ENCODE measurements at places on chromosomes 5 and 9. TPM values are rescaled to one million over a fixed set of nuclear protein-coding genes. Genes with fewer than 3 reads are reported as not detected.
A peak's percentile ranks its signal among the peaks of the same experiment; 100 is the strongest.

DNA sequence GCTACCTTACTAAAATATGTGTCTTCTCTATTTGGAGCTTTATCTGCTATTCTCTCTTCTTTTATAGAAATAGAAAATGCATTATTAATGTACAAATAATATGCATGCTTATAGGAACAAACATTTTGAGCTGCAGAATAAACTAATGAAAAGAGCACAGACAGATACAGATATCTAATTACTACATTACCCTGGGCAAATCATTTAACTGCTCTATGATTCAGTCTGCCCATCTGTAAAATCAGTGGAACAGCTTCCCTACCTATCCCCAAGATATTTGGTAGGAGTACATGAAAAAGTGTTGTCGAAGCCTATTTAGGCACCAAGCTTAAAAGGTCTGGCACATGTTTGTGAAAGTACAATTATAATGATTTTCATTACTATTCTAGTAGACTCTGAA is 166.3 kb downstream of the EFNA5 start:
- no peak for DNase-seq

The SCGB3A1 gene
- total RNA-seq: not detected

The NR2F1-AS1 gene
- total RNA-seq: 29.2 TPM

The GCNT4 gene
- total RNA-seq: not detected

The PCDHGA8 gene
- 1.6 TPM for total RNA-seq

The NUTM2F gene
- total RNA-seq: not detected

The ADAMTS16 gene
- total RNA-seq: 3.4 TPM

The GLRA1 gene
- not detected for total RNA-seq

- DNase-seq: peak; percentile 43
These were observed 10.4 kb upstream of the PCDHGC3 start for GRCh38 chr5:141465351-141465750.

The IFNA21 gene
- total RNA-seq: not detected

The SH2D3C gene
- total RNA-seq: 0.29 TPM

DNA sequence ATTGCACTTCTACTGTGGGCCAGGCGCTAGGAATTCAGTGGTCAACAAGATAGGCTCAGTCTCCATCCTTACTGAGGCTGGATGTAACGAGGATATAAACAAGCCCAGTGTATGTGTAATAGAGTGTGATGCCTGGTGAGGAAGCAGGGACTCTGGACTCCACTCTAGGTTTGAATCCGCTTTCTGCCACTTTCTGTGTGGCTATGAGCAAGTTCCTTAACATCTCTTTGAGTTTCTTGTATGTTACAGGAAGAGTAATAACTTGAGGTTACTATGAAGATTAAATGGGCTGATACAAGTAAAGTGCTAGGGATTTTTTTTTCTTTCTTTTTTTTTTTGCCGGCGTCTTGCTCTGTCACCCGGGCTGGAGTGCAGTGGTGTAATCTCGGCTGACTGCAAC is 12.4 kb downstream of the DOCK2 start:
- no peak for DNase-seq

DNA sequence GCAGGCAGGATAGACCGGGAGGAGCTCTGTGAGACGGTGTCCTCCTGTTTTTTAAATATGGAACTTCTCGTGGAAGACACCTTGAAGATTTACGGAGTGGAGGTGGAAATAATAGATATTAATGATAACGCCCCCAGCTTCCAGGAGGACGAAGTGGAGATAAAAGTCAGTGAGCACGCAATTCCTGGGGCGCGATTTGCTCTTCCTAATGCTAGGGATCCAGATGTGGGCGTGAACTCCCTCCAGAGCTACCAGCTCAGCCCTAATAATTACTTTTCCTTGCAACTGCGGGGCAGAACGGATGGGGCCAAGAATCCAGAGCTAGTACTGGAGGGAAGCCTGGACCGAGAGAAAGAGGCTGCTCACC is 621 bp downstream of the PCDHGA11 start:
- no peak for DNase-seq

The NDST1 gene
- 18.5 TPM for total RNA-seq

- DNase-seq: no peak
These were observed 23.1 kb upstream of the QSOX2 start for GRCh38 chr9:136268735-136269134.

The CCDC112 gene
- 8.4 TPM for total RNA-seq

- DNase-seq: peak; percentile 74
These were observed 81.4 kb upstream of the RANBP6 start for GRCh38 chr9:6096821-6097220.

The OTP gene
- under 0.01 TPM for total RNA-seq

DNA sequence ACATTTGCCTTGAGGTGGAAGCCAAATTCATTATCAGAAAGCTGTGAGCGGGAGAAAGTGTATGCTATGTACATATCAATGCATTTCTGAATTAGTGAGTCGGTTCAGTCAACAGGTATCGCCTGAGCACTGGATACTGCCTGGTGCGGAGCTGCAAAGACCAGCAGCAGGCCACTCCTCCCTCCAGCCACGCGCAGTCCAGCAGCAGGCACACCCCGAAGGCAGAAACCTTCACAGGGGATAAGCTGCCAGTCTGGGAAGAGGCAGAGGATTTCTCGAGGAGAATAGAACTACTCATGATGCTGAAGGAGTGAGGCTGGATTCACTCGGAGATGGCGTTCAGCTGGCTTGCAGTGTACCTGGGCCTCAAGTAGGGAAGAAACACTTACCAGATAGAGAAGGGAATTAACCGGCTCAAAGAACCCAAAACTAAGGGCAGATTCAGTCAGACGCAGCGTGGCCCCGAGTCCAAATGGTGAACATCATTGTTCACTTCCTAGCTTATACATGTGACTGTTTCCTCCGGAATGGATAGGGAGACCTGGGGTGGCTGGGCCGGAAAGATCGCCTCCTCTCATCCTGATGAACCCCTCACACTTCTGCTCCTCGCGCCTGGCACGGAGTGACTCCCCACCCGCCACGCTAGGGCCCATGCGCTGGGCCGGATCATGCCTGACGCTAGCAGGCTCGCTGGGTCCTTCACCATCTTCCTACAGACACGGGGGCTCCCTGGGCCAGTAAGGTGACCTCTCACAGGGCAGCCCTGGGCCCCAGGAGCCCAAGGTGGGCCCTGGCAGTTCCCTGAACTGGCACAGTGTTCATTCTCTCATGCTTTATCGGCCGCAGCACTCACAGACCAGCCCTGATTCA is 78.1 kb upstream of the SPATA31C2 start:
- no peak for DNase-seq

The C5orf46 gene
- 0.36 TPM for total RNA-seq

DNA sequence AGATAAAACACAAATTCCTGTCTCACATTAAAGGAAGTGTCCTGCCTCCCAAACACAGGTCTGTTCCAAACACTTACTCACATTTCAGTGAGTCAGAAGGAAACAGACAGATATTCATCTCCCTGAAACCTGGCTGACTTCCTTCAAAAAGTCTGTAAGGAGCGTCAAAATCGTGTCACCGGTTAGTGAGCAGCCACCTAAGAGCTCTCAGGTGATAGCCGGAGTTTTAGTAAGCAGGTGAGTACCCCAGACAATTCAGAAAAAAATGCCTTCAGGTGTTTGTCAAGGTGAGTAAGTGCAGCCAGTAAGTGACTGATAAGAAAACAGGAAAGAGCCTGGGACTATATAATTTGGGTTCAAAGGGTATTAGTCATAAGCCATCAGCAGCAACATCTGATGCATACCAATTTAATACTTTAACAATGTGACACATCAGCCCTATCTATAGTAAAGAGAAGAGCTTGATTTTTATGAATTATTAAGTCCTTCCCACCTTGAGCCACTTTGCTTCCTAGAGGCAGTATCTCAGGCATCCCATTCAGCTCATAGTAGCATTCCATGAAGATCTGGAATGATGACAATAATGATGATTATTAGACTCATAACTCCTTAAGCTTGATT is 1.3 kb upstream of the ITGA2 start:
- peak; percentile 54 for DNase-seq
